ENCODE measurements at places on chromosomes 1 and 21.

DNA sequence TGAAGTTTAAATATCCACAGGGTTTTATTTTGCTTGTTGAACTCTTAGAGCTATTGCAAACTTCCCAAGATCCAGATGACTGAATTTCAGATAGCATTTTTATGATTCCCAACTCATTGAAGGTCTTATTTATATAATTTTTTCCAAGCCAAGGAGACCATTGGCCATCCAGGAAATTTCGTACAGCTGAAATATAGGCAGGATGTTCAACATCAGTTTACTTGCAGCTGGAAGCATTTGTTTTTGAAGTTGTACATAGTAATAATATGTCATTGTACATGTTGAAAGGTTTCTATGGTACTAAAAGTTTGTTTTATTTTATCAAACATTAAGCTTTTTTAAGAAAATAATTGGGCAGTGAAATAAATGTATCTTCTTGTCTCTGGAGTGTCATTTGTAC, 32.8 kb upstream of the DDR2 start:
- no peak for ATAC-seq

GRCh38 chr1:220908757-220909156, 29.5 kb downstream of the HLX start:
- ATAC-seq = no peak

- no peak for ATAC-seq
These were observed 212.1 kb downstream of the TRABD2B start for GRCh38 chr1:47785118-47785517.

DNA sequence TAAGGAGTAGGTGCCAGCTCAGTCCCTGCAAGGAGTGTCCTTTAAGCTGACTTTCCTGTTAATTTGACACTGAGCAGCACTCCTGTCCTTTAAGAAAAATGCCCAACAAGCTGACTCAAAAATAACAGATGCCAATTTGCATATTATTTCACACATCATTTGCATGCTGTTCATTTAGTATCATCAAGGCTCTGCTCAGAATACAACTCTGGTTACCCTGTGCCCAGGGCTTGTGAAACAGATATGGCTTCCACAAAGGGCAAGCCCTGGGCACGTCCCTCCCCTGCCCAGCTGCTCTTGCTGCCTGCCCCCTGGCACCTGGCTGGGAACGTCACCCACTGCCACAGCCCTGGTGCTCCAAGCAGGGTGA, 10.3 kb downstream of the KCNN3 start:
- ATAC-seq = no peak

- ATAC-seq = no peak
These were observed 30.9 kb downstream of the C1orf116 start for GRCh38 chr1:207001492-207002245.

GRCh38 chr1:179598631-179599030, 7.0 kb downstream of the TDRD5 start:
- no peak for ATAC-seq

GRCh38 chr21:42409366-42409765, 5.7 kb downstream of the UBASH3A start:
- ATAC-seq = peak; percentile 21

DNA sequence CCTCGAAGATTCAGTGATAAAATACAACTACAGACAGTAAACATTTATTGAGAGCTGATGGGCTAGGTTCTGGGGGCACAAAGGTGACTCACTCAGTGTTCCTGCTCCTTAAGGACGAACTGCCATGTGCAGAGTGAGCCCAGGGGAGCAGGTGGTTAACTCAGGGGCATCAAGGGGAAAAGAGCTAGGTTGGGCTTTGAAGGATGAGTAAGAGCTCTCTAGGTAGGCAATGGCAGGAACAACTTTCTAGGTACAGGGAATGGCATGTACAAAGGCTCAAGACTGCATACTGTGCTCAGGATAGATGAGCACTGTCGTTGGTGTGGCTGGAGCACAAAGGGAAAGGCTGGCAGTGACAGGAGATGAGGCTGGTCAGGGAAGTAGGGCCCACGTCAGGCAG, 16.6 kb upstream of the EPB41 start:
- ATAC-seq = no peak

GRCh38 chr1:44062656-44063179, 31.5 kb upstream of the SLC6A9 start:
- no peak for ATAC-seq

DNA sequence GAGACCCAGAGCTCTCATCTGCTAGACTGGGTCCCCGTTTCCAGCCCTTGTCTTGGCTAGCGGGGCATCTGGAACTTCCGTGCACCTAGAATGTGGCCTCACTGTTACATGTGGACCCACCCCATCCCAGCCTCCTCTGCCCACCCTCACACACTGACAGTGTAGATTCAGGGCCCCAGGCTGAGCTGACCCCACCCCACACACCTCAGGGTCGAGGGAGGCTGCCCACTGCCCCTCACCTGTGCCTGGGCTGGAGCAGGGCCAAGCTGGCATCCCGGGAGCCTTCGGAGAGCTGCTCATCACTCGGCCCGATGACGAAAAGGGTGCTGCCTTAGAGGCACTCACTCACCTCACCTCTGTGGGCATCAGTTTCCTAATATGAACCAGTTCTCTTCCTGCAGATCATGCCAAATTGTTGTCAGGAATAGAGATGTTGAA, 11.1 kb downstream of the ACOT11 start:
- ATAC-seq = no peak

GRCh38 chr1:46547481-46548383, 3.7 kb downstream of the KNCN start:
- ATAC-seq = no peak

DNA sequence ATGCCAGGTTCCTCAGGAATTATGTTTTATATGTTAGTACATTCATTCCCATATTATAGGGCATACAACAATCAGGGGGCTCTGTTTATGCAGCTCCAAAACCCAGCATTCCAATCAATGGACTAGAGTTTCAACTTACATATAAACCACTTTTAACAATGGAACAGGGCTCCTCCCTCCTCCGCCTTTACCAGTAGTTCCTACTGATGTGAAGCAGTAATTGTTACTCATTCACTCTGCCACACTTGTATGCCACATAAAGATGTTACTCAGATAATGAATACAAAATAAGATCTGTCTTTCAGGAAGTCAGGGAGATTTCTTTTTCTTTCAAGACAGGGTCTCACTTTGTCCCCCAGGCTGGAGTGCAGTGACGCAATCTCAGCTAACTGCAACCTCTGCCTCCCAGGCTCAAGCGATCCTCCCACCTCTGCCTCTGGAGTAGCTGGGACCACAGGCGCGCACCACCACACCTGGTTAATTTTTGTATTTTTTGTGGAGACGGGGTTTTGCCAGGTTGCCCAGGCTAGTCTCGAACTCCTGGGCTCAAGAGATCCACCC, 17.1 kb downstream of the ZNF281 start:
- no peak for ATAC-seq

GRCh38 chr1:95013950-95014574, 58.7 kb downstream of the ALG14 start:
- no peak for ATAC-seq

DNA sequence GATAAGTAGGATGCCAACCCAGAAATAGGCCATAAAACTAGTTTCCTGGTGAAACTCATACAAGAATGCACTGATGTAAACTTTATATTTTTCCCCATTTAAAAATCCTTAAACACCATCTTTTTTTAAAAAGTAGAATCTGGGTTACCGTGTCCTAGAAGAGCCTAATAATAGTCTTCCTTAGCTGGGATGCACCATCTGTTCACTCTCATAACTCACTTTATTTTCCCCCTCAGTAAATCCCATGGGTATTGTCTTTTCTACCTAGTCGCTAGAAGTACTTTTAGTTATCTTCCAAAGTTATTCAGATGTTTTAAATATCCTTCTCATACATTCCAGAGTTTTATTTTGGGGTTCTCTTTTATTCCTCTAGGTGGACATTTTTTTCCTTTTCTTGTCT, 250.2 kb downstream of the PLA2G4A start:
- ATAC-seq = no peak

- no peak for ATAC-seq
These were observed 200.8 kb upstream of the VAMP3 start for GRCh38 chr1:7570311-7570710.

DNA sequence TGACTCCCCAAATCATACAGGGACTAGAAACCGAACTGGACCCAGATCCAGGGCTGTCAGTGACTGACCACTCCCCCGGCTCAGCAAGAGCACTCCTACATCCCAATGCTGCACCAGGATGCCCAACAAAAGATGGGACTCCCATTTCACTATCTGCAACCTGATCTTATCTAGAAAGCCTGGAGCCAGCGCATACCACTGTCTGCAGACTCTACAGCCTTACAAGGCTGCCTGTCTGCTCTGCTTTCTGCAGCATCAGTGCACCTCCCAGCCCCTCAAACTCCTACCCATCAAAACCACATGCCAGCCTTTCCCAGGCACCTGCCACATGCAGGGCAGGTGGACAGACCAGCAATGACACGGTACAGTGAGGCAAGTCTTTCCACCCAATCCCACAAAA, 52.2 kb downstream of the SSBP3 start:
- ATAC-seq = no peak

DNA sequence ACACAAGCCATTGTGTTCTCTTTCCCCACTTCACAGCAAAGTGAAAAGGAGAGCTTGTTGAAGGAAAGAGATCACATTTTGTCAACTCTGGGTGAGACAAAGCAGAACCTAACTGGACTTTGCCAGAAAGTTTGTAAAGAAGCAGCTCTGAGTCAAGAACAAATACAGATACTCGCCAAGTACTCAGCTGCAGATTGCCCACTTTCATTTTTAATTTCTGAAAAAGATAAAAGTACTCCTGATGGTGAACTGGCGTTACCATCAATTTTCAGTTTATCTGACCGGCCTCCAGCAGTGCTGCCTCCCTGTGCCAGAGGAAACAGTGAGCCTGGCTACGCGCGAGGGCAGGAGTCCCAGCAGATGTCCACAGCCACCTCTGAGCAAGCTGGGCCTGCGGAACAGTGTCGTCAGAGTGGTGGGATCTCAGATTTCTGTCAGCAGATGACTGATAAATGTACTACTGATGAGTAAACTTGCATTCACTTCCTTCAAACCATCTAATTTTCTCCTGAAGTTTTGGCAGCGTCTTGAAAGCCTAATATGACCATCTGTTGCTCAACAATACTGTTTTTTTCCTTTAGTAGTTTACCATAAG, 43.7 kb downstream of the BACH1 start:
- peak; percentile 84 for ATAC-seq

GRCh38 chr1:84550826-84551225, 23.4 kb downstream of the CTBS start:
- no peak for ATAC-seq

All from activated CD4-positive, CD25-positive, alpha-beta regulatory T cell treated with anti-CD3 and anti-CD28 coated beads, Interleukin-2, amount 50 U/mL, for 24 hours (primary cell).